ENCODE measurements at places on chromosomes 7 and 10.

- DNase-seq, result no peak
Observed at GRCh38 chr10:7351894-7352293, 58.9 kb downstream of the SFMBT2 start.

GRCh38 chr7:74289018-74289658 lies at the start of gene CLIP2:
Gene CLIP2 (plus strand): TSS chr7:74289407. CDS start chr7:74317547, 28,140 bp downstream.
- DNase-seq, result peak; percentile 86

DNA sequence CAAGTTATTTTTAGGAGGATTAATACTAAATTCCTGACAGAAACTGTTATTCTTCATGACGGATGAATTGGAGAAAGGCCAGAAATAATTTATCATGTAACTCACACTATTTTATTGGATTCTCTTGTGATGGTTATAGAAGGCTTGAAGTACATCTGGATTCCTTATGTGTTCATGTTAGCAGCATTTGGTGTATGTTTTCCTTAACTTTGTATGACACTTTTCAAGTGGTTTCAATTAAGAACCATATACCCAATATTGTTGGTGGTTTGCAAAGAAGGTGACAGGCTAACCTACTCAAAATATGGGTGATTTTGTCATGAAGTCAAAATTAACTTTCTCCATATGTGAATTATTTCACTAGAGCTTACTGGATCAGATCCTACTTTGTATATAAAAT lies 532.2 kb upstream of the CNTNAP2 start:
- DNase-seq, result no peak

DNA sequence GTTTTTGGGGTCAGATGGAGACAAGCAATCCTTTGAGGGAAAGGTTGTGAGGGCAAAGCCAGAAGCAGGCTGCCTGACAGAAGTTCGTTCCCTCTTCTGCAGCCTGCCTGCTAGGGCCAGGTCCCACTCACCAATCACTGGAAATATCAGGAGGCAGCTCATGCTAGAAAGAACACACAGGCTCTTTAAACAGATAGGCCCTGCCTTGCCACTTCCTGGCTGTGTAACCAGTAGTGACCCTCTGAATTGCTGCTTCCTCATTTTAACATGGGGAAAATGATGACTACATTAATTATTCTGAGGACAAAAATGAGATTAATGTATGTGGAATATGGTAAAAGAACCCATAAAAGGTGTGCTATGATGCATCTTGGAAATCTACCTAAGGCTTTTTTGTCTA lies 50.5 kb upstream of the MRLN start:
- DNase-seq, result no peak

- peak; percentile 7 for DNase-seq
Observed at GRCh38 chr10:91220954-91221675, 652 bp downstream of the PCGF5 start.

GRCh38 chr7:16657656-16658279 lies 11.8 kb downstream of the BZW2 start:
- peak; percentile 84 for DNase-seq

- no peak for DNase-seq
Observed at GRCh38 chr7:22979861-22980260, 34.1 kb downstream of the HYCC1 start.

DNA sequence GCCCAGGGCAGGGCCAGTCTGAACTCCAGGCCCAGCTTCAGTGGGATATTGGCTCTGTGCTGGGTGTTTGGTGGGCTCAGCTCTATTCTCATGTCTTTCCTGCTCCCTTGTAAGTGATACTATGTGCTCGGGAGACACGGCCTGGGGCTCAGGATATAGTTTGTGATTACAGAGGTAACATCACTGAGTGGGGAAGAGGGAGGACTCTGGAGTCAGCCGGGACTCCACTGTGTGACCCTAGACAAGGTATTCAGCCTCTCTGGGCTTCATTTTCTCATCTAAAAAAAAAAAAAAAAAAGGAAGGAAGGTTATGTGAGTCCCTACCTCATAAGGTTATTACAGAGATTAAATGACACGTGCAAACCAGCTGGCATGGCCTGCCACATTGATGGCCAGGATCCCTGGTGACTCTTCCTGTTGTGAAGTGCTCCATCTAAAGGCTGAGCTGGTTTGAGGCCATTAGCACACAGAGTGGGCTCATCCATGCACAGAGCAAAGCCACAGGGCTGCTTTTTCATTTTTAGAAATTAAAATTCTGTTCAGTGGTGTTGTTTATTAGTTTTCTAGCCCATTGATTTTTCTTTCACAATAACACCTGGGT lies 15.7 kb downstream of the SLC13A4 start:
- DNase-seq, result no peak

DNA sequence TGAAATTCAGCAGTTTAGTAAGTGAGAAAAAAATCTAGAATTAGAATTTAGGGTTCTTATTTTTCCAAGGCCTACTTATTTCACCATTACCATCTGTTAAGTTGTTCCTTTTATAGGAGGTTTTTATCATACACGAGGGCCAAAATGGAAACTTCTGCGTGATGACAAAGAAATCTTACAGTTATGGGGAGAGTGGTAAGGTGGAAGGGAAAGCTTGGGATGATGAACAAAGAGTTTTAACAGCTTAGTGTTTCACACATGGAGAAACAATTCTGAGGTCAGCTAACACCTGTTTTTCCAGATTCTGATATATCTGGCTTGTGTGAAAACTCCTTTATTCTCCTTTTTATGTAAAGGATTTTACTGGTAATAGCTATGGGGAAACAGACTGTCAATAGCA lies 49.8 kb upstream of the SEMA3C start:
- DNase-seq, result no peak

GRCh38 chr10:102106998-102107397 lies 13.2 kb downstream of the LDB1 start:
- no peak for DNase-seq

GRCh38 chr10:18523858-18524257 lies 127.5 kb downstream of the NSUN6 start:
- DNase-seq, result no peak

DNA sequence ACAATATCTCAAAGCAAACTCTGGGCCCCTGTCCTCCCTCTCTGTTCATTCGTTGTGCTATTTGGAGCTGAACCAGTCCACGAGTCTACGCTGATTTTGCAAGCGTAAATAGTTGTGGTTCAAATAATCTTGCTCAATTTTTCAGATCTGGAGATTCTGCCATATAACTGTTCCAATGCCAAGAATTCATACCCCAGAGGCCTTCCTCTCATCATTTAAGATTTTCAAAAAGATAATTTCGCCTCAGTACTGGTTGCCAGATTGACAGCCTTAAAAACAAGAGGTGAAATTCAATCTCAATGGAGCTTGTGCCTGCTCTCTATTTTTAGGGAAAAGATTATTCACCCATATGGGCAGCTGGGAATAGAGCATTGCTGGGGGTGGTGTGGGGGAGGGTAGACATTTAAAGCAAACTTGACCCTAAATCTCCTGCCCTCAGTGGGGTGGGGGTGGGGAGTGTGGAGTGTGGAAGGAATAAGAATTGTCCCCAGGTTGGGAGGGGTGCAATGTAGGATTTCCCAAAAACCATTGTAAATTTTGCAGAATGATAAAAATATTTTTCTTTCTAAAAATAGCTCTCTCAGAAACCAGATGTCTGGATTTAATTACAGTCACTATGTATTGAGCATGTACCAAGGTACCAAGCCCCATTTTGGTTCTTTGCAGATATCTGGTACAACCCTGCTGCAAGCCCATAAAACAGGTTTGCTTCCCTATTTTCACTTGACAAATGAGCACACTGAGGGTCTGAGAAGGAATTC lies 104.7 kb upstream of the EEPD1 start:
- DNase-seq, result peak; percentile 96

DNA sequence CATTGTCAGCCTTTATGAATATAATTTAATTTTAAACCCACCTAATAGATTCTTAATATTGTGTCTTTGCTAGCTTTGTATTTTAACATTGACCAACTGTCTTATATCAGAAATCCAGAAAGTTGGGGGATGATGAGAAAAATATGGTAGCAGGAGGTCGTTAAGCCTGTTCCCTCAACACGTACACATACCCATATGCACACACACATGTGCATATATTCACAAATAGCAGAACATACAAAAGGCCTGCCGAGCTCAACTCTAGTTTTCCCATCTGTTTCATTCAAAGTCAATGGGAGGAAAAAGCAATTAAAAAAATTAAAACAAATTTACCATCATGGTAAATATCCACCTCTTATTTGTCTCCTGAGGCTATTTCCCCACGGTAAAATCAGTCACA lies 25.9 kb upstream of the PTPRZ1 start:
- no peak for DNase-seq

DNA sequence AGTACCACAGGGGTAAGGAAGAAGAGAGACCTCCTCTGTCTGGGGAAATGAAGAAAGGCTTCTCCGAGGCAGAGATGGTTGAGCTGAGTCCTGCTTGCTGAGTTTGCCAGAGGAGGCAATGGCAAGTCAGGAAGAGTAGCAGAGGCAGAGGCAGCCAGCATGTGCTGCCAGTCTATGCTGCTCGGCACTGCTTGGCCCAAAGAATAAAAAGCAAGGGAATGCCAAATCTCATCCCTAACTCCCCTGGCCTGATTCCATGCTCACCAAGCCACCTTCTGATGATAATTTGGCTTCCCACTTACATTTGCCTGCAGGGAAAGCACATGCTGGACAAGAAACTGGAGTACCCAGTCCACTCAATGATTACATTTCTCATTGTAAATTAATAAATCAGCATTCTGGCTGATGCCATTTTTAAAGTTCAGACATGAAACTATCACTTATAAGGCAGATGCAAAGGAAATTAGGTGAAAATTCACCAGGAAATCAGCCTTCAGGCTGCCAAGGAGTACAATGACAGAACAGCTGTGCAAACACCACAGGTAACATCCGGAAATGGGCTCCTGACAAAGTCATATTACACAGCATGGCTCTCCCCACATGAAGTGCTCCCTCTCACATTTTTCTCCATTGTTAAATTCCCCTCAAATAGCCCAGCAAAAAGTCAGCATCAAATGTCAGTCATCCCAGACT lies 245.9 kb downstream of the MTERF1 start:
- no peak for DNase-seq

DNA sequence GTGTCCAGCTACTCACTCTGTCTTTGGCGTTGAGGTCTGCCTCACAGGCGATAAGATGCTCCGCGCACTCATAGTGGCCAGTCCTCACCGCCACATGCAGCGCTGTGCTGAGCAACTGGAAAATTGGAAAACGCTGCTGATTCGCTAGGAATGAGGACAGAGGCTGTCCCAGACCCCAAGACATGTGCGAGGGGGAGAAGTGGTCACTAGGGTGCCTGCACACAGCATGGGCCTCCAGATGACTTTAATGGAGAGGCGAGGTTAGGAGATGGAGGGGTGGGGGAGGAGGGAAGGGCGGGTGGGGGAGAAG lies 5.2 kb downstream of the ANKRD1 start:
- no peak for DNase-seq

GRCh38 chr10:131099028-131099726 lies 212.3 kb downstream of the TCERG1L start:
- no peak for DNase-seq

DNA sequence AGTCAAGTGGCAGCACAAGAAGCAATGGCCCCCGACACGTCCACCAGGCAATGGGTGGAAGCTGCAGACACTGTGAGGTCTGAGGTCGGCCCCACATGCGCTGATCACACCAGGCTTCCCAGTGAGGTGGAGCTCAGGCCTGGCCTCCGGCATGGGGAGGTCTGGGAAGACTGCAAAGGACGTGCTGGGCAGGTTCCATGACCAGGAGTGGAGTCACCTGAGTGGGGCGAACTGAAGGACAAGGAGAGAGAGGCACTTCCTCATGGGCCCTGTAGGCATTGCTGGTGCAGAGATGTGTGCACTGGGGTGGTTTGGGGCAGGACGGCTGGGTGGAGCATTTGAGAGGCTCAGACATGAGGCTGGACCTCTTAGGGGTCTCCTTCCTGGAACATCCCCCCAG lies 35.1 kb downstream of the C10orf120 start:
- DNase-seq, result no peak

DNA sequence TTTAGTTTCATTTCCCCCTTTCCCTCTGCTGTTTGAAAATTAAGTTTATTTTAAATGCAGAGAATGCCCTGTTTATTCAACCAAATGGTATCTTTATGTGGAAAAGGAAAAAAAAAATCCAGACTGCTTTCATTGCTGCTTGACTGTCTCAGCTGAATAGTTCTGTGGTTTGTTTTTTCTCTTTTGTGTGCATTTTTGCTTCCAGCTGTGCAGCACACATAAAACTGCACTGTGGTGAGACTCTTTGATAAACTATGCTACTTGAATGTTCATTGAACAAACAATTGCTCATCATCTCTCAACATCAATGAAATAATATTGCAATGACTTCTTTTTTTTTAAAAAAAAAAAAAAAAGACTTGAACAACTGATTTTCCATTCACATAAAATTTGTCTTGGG lies 78.6 kb upstream of the GLI3 start:
- DNase-seq, result peak; percentile 96

DNA sequence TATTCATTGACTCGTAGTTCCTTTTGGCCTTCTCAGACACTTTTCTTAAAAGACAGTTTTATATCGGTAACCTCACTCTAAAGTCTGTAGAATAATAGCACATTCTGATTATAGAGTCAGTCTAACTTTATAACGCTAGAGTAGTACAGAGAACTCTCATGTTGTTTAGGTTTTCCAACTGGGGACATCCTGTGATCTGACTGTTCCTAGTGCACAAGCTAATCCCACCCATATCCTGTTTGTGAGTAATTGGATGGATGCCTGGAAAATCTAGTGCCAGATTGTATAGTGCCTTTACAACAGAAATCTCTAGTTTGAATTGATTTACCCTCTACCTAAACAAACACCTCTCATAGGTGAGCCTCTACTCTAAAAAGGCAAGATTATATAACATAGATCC lies 107.4 kb downstream of the ZEB1 start:
- peak; percentile 77 for DNase-seq

DNA sequence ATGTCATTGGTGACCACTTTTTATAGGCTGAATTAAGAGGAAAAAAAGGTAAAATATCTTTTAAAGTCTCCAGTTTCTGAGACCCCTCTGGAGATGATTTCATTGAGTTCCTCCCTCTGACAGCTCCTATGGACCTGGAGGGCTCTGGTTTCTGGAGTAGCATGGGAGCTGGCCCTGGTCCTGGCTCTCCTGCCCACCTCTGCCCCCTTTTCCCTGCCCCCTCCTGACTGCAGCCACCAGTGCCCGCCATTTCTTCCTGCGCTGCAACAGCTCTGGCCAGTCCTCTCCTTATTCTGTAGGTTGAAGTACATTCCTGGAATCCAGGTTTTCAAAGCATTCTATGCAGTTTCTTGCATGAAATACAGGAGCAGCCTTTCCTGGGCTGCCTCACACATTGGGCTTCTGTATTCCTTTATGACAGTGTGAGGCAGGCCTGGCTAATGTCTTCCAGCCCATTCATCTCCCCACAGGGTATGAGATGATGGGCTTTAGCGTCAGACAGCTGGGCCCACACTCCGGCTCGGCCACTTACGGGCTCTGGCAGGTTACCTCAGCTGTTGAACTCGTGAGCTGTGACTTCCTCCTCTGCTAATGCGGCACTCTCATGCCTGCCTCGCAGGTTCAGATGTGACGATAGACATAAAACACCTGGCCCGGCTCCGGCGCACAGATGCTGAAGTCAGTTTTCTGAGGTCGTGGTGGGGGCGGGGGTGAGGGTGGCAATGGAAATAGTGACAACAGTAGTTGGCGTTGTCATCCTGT lies 101.7 kb downstream of the MGMT start:
- DNase-seq, result no peak

All from fibroblast of skin of scalp (primary cell).